Epithelial cell of proximal tubule (primary cell): ENCODE measurements at places on chromosomes 5 and 9.

DNA sequence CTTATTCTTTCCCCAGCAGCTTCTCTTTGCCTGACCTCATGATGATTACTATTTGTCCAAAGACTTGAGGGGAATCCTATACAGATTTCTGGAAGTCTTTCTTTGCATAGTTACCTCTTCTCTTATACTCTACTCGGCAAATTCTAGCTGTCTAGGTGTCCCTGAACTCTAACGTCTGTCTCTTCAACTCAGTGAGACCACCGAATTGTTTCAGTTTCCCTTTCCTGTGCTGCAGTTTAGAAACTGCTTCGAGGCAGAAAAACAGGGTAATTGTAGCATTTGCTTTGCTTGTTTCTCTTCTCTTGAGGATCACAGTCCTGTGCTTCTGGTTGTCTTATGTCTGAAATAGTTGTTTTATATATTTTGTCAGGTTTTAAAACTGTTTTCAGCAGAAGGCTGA, 14.8 kb downstream of the LVRN start:
- no peak for DNase-seq

DNA sequence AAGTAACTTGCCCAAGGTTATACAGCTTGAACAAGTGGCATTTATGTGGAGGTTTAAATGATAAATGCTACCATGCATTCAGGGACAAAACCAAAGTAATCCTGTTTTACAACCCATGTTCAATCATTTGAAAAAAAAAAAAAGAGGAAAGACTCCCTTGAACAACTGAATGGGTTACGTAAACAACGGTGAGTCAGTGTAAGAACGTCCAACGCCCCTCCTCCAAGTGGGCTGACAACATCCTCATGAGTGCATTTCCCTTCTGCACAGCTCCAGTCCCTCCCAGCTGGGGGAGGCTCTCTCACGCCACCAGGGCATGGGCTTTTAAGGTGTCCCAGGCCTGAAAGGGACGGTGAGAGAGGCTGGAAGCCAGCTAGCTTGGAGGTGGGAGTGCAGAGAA, 90.0 kb downstream of the PRRT1B start:
- DNase-seq, result peak; percentile 85

GRCh38 chr5:100855937-100856430, 47.1 kb downstream of the ST8SIA4 start:
- no peak for DNase-seq

DNA sequence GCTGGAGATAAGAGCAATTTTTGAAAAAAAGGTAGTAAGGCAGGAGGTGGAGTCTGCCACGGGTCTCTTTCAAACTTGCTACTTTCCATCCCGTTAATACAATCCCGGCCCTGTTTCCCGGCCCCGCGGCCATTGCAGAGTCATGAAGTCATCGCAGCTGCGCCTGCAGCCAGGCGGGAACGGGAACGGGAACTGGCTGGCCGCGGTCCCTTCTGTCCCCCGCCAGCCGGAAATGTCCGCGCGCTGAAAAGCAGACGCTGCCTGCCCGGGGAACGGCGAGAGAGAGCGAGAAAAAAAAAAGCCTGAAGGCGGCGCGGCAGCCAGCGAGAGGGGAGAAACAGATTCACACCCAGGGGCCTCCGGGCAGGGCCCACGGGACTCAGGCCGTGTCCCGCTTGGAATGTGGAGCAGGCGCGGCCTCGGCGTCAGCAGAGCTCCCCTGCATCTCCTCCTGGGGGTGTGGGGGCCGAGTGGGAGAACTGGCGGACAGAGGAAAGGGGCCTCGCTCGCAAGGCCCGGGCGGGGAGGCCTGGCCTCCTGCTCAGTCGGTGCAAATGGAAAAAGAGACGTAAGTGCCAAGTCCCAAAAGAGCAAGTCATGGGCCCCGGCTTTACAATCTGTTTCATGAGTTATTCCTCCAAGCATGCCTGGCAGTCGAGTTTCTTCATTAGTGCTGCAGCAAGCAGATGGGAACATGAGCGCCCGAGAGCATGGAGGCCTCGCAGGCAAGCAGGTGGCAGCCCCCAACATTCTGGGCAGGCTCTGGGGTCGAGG, 201.2 kb upstream of the GAS1 start:
- DNase-seq, result no peak

- no peak for DNase-seq
These were observed 29.3 kb upstream of the CRB2 start for GRCh38 chr9:123326662-123327093.

DNA sequence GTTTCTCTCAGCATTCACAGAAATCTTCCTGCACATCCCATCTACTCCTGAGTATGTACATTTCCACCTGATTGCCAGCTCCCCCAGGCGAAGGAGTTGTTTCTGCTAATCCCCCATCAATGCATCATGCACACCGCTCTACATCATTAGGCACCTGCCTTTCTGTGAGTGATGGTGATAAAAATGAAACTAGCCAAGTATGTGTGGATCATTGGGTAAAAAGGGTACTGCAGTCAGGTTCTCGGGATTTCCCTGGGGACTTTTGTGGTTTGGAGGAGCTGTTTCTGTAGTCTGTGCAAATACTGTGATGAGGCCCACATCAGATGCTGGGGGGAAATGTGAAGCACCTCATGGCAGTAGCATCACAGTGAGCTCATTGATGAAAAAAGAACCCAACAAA, 30.4 kb downstream of the CAMK4 start:
- no peak for DNase-seq

- no peak for DNase-seq
These were observed 314.0 kb downstream of the PIK3R1 start for GRCh38 chr5:68529581-68529980.

- DNase-seq, result no peak
These were observed 215.8 kb downstream of the FRMD3 start for GRCh38 chr9:83322438-83322837.

DNA sequence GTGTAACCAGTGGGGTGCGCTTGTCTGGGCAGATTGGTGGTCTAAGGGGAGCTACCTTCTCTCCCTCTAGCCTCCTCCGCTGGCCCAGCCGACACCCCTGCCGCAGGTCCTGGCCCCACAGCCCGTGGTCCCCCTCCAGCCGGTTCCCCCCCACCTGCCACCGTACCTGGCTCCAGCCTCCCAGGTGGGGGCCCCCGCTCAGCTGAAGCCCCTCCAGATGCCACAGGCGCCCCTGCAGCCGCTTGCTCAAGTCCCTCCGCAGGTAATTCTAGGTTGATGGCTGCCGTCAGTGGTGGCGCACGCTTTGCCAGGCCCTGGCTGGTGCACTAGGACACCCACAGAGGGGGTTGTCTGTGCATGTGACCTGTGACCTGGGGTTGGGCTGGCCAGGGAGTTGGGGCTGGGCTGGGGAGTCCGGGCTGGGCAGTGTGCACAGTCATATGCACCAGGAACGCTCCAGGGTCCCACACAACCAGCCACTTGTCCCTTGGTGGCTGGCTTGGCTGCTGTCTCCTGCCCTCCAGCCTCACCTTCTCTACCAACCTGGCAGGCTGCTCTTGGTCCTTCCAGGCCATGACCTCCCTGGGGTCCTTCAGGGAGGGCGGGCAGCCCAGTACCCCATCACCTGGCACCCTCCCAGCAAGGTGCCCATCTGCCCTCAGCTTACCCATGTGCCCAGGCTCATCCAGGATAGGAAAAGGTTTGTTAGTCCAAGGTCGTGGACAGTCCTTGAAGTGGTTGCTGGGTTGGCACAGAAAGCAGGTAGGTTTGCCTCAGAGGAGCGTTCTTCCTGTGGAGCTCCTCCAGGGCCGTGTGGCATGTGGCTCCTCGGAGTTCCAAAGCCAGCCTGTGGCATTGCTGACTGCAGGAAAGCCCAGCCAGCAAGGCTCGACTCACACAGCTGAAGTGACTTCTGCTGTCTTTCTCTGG, 73.2 kb downstream of the WNK2 start:
- DNase-seq, result no peak

DNA sequence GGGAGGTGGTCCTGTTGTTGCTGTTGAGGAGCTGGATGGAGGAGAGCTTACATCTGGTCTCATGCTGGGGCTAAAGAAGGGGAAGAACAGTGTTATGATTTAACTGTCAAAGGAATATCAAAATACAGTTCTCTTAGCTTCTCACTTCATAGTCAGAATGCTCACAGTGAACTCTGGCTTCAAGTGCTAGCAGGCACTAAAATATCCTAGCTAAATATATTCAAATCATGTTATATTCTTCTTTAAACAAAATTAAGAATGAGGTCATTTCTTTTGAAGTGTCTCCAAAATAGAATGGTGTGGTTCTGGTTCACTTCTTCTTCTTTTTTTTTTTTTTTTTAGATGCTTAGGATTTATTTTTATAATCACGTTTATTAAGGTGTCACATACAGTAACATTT, 89.4 kb downstream of the NR3C1 start:
- DNase-seq, result no peak

- DNase-seq, result peak; percentile 16
These were observed 113.6 kb downstream of the DEPDC1B start for GRCh38 chr5:60586307-60586901.

GRCh38 chr9:89522261-89522958, 24.5 kb upstream of the SEMA4D start:
- no peak for DNase-seq

GRCh38 chr9:114898741-114899140, 31.6 kb downstream of the TNFSF8 start:
- no peak for DNase-seq

DNA sequence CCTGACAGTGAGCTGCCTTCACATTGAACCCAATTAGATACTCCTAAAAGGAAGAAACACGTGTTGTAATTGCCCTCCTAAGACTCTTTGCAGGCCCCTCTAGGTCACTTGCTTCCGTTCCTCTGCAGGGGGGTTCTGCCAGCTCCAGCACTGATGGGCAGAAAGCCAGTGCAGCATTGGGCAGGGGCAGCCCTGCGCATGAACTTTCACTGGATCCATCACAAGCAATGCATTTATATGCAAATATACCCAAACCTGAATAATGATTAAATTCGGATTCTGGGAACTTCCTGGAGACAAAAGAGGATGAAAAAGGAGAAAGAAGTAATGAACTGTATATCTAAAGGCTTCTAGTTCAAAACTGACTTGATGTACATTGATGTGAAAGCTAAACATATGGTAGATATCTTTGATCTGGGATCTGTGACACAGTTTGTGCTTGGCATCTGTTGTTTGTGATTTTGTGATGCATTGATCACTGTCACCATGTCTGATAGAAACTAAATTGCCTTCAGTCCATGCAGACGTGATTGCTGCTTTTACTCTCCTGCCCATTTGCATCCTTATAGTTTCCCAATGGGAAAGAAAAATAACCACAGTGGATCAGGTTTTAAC, 313.4 kb downstream of the DEPDC1B start:
- DNase-seq, result no peak

- no peak for DNase-seq
These were observed 174.6 kb downstream of the GDNF start for GRCh38 chr5:37665272-37665671.

- DNase-seq, result no peak
These were observed 11.0 kb downstream of the GFI1B start for GRCh38 chr9:132989414-132989996.

- no peak for DNase-seq
These were observed 317.1 kb downstream of the KCTD16 start for GRCh38 chr5:144487761-144488160.

GRCh38 chr5:9278921-9279603, 266.8 kb downstream of the SEMA5A start:
- no peak for DNase-seq
